NCI-H146 (cell line): ENCODE measurements at places on chromosomes 7 and 10.

DNA sequence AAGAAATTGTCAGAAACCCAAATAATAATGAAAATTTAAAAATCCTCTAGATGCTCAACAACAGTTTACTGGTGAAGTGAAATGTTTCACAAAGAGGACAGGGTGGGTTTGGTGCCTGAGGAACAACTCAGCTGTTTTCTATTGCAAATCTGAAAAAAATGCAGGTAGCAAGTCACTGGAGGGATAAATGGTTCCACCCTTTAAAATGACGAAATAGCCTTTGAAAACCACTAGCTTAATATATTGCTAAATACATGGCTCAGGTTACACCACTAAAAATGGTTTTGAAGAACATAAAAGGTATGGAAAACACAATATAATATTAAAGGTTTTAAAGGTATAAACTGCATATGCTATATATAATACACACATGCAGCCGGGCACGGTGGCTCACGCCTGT is 69.5 kb downstream of the LMBR1 start:
- no peak for DNase-seq

DNA sequence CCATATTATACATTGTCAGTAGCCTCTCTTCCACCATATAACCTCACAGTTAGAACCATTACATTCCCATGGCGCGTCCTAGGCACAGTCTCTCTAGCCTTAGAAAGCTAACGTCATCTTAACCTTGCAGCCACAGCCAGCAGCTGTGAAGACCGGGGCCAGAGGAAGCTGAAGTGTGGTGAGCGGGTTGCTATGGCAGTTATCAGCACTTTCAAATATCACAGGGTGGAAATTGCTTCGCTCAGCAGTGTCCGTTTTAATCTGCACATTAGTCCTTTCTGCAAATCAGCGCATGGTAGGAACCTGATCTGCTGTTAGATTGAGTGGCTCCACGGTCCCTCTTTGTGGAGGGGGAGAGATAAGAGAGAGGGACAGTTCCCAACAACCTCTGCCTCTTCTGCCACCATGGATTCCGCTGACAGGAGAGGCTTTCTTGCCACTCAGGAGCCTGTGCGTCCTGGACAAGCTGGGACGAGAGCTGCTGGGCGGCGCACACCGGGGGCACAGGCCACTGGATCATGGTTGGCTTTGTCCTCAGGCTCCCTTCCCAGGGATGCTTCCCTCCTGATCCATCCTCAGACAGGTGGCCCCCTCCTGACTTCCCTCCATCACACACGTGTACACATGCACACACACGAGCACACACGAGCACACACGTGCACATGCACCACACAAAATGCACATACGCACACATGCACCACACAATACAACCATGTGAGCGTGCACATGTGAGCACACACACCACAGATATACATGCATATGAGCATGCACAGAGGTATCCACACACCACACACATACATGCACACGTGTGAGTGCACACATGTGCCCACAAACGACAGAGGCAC is 93.8 kb downstream of the WDR37 start:
- DNase-seq: peak; percentile 90

GRCh38 chr7:49243521-49243920 is 319.2 kb downstream of the CDC14C start:
- no peak for DNase-seq

- peak; percentile 95 for DNase-seq
These were observed 302.6 kb downstream of the KLF6 start for GRCh38 chr10:3482200-3482993.

GRCh38 chr7:114082642-114083165 is 163.9 kb upstream of the PPP1R3A start:
- no peak for DNase-seq

- no peak for DNase-seq
These were observed 4.1 kb downstream of the COL1A2 start for GRCh38 chr7:94398841-94399240.

- no peak for DNase-seq
These were observed 11.5 kb upstream of the MACC1 start for GRCh38 chr7:20228654-20229053.
